ENCODE measurements at places on chromosomes 16 and 17.
A peak's percentile ranks its signal among the peaks of the same experiment; 100 is the strongest.

GRCh38 chr17:65065906-65066305, 9.4 kb upstream of the GNA13 start:
- no peak for DNase-seq

DNA sequence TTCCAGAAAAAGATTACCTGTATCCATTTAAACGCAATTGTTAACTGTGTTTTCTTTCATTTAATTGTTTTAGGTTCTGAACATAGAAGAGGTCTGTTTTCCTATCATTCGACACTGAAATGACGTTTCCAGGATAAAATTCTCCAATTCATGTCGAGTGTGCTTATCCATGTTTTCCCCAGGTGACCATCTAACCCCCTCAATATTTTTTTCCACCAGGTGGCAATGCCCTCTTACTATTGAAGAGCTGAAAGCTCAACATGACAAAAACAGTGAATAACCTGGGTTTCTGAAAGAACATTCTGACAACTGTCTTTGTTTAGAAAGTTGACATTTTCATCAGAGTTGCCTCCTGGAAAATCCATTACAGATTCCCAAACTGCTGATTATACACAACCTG, 948.7 kb downstream of the KCNJ2 start:
- DNase-seq: no peak

DNA sequence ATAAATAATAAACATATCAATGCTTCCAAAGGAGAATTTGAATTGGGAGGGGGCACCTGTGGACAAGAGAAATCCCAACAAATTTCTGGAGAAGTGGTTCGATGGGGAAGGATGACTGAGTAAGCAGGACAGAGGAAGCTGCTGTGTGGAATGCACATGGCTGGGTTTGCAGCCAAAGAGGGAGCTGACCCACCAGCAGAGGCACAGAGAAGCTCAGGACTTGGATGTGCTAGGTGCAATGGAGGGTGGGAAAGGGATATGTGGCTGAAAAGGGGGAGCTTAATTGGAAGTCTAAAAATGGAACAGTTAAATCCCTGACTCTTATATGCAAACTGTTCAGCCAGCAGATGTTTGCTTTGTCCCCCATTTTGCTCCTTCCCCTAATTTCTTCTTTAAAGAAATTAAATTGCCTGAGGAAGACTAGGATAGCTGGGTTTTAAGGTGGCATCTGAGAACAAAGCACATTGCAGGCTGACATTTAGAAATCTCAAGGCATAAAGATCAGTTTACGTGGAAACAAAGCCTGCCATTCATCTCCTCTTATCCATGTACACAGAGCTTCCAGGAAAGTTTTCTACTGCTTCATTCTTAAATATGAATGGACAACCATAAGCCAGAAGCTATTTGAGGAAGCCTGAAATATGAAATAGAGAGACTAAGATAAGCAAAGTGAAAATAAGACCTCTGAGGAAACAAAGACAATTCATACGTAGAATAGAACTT, 23.0 kb upstream of the TNS4 start:
- DNase-seq: no peak

- no peak for DNase-seq
These were observed 5.6 kb downstream of the USH1G start for GRCh38 chr17:74917430-74917829.

GRCh38 chr17:15966879-15967248, 21.9 kb downstream of the ADORA2B start:
- DNase-seq: no peak

GRCh38 chr16:80100186-80100585, 440.6 kb upstream of the DYNLRB2 start:
- no peak for DNase-seq

- no peak for DNase-seq
These were observed 59.0 kb downstream of the VMP1 start for GRCh38 chr17:59766491-59766890.

GRCh38 chr16:29678691-29679267, at the start of gene QPRT:
Gene QPRT (plus strand): TSS chr16:29679180. CDS start chr16:29679198, 18 bp downstream.
- peak; percentile 83 for DNase-seq

- DNase-seq: no peak
These were observed 7.4 kb upstream of the CACNA1H start for GRCh38 chr16:1145383-1146100.

DNA sequence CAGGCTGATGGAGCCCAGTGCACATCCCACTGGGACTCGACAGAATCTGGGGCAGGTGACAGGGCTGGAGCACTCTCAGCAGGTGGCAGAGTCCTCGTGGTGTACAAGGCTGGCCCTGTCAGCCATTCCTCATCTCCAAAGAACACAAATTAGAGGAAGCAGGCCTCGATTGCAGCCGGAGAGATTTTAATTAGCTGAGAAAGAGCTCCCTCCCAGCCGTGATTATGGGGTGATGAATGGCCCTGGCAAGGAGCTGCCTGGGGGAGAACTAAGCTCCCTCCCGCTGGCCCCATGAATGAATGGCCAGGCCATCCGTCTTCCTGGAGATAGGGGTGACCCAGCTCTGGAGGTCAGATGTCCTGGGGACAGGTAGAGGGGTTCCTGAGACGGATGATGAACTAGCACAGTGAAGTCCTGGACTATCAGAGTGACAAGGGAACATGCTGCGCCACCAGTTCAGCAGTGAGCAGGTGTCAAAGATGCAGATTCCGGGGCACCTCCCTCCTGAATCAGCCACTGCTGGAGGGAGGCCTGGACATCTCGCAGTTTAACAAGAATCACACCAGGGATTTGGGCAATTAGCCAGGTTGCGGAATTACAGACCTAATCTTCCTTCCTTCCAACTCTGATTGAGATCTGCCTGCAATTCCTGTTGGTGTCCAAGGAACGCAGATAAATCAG, 35.5 kb downstream of the PIMREG start:
- no peak for DNase-seq

- no peak for DNase-seq
These were observed 23.7 kb downstream of the ITPRIPL2 start for GRCh38 chr16:19137201-19138128.

DNA sequence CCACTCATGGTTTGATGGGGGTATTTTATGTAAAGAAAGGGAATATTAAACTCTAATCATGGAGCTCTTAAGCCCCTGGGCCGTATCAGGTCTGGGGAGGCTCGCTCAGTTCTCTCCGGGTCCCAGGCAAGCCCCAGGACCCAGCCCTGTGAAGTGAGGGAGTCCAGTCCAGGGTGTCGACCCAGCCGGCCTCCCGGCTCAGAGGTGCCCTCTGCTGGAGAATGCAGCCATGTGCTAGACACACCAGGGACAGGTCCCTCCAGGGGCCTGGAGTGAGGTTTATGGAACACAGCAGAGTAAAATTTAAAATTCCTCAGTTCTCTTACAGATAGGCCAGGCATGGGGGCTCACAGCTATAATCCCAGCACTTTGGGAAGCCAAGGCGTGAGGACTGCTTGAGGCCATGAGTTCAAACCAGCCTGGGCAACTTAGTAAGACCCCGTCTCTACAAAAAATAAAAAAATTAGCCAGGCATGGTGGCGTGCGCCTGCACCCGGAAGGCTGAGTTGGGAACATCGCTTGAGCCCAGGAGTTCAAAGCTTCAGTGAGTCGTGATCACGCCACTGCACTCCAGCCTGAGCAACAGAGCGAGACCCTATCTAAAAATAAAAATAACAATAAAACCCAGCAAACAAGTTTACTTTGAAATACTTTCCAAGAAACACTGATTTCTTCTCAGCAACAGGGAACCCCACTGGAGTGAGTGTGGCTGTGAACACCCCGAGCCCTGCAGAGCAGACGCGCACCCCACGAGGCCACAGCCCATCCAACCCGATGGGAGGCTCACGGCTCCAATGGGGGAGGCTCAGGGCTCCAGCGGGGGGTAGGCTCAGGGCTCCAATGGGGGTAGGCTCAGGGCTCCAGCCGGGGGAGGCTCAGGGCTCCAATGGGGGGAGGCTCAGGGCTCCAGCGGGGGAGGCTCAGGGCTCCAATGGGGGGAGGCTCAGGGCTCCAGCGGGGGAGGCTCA, 72.2 kb downstream of the ZNF778 start:
- peak; percentile 91 for DNase-seq

Data from GM10248 (cell line).